ENCODE measurements at places on chromosomes 6 and 20.
A peak's percentile ranks its signal among the peaks of the same experiment; 100 is the strongest.

DNA sequence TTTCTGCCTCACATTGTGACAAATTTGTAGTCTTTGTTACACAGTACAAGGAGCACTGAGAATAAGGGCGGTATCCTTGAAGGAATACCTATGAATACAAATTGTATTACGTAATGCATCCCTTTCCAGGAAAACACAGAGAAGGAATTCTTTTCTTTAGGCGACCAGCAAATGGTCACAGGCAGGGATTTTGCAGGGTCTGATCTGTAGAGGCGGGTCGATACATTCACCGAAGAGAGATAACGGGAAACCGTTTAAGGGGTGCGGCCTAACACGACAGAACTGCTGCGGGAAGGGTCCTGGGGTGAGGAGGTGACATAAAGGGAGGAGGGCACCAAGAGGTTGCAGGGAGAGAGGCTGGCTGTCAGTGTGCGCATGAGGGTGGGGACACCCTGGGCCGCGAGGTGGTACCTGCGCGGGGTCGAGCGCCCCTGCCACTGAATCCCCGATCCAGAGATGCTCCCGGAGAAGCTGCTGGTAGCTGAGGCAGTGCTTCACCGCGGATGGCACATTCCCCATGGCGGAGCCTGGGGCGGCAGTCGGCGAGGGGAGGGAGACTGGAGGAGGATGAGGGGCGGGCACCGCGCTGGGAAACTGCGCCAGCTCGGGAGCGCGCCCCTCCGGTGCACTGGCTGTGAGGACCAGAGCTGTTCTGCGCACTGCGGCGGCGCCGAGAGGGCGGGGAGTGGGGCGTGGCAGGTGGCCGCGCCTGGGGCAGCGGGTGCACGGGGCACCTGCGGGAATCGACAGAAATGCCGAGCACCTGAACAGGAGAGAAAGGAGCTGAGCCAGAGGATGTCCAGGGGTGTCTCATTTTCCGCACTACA is at the start of gene HMGCLL1:
TSS of gene HMGCLL1 (minus strand) at position 656 of the 827 bp plus-strand sequence. CDS start at position 519, 137 bp downstream.
- H3K36me3 ChIP-seq = no peaks in the 10 kb centered on the region
- peaks cover 11% of the 10 kb centered on the region for H3K27me3 ChIP-seq
- no peaks in the 10 kb centered on the region for H3K4me1 ChIP-seq
- no peak for DNase-seq
- H3K27ac ChIP-seq = no peak within 1 kb of the TSS
- no peak within 1 kb of the TSS for H3K4me3 ChIP-seq

DNA sequence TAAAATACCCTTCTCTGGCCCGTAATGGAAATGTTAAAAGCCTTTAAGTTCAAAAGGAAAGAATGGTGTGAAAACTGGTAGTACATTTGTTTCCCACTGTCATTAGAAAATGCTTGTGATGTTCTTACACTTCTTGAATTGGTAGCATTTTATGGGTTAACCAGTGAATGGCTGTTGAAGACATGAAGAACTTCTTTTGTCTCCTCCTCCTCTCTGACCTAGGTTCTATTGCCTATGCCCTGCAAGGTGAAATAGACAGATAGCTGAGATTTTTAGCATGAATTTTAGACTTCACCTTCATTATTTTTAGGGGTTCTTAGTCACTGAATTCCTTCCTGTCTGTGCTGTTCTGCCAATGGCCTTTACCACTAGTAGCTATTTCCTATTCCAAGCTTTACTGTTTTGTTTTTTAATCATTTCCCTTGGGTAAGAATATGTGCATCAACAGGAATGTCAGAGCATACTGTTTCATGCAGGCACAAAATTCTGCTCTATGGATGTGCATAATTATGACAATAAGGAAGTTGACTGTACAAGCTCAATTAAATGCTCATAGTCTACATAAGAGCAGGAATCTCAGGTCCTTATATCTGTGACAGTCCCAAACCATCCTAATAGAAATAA is 4.9 kb downstream of the TNFAIP3 start:
- peaks cover 40% of the 10 kb centered on the region for H3K36me3 ChIP-seq
- H3K27me3 ChIP-seq = no peaks in the 10 kb centered on the region
- peaks cover 47% of the 10 kb centered on the region for H3K4me1 ChIP-seq
- no peak for DNase-seq
- peak overlapping the region; percentile 98 for H3K4me3 ChIP-seq

DNA sequence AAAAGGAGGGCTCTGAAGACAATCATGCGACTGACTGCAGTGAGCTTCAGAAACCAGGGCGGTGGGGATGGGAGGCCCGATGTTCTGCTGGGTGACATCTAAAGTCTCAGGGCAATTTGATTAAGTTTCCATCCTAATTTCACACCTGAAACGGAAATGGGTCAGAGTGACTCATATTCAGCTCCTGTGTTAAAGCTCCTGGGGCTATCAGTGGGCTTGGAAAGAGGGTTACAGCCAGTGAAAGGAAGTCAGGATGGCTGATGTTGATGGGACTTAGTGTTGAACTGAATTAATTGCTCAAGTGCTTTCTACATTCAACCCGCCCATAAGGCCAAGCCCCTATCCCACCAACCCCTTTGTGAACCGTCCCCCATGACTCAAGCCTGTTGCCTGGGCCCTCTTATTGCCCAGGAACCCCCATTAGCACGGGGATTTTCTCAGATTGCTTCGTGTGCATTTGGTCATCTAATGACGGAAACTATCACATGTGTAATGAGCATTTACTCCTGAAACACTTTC is 47.1 kb upstream of the TBC1D7 start:
- H3K27me3 ChIP-seq = no peaks in the 10 kb centered on the region
- no peaks in the 10 kb centered on the region for H3K4me1 ChIP-seq
- no peak overlapping the region for H3K4me3 ChIP-seq

DNA sequence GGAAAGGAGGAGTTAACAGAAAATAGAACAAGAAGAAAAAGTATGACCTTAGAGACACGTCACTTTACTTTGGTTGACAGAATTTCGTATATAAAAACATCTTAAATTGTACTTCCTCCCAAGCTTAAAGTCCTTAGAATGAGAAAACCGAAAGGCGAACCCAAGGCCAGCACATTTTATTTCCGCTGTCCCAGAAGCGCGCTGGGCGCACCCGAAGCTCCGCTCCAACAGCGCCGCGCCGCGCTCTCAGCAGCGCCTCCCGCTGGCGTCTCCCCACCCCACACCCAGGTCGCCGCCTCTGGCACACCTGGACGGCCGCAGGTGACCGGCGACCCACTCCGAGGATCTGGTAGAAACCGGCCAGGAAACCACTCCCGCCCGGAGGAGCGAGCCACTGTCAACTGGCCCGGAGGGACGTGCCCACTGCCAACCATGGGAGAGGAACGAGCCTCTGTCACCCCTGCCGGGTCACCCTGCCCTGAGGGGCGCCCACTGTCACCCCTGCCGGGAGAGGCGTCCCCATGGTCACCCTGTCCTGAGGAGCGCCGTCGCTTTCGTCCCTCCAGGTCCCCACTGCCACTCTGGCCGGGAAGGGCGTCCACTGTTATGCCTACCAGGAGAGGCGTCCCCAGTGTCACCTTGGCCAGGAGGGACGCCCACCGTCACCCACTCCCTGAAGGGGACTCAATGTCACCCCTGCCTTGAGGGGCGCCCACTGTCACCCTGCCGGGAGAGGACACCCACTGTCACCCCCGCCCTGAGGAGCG is 824 bp downstream of the MPC1 start:
- peak; percentile 82 for DNase-seq
- no peaks in the 10 kb centered on the region for H3K36me3 ChIP-seq
- no peaks in the 10 kb centered on the region for H3K27me3 ChIP-seq
- peak overlapping the region; percentile 83 for H3K27ac ChIP-seq

DNA sequence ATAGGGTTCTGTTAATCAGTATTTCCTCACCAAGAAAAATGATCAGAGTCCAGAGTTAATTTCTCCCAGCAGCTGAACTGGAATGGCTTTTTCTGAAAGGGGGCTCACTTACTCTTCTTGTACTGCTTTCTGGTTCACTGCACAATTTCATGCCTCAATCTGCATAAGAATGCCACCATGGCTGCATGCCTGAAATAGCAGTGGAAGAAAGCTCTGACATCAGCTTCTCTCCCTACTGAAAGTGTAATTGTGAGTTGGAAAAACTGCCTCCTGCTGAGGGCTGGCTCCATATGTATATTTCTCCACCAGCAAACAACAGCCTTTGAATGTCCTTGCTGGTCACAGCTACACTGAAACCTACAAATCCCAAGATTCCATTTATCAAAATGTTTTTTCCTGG is 1027.2 kb upstream of the GJE1 start:
- no peak overlapping the region for H3K27ac ChIP-seq
- no peak overlapping the region for H3K4me3 ChIP-seq
- H3K4me1 ChIP-seq = no peaks in the 10 kb centered on the region
- no peak for DNase-seq

- H3K27me3 ChIP-seq = no peaks in the 10 kb centered on the region
- H3K4me1 ChIP-seq = peaks cover 70% of the 10 kb centered on the region
- H3K27ac ChIP-seq = no peak overlapping the region
- H3K36me3 ChIP-seq = no peaks in the 10 kb centered on the region
- no peak overlapping the region for H3K4me3 ChIP-seq
Measured at GRCh38 chr6:15342114-15342513, 96.2 kb downstream of the JARID2 start.

DNA sequence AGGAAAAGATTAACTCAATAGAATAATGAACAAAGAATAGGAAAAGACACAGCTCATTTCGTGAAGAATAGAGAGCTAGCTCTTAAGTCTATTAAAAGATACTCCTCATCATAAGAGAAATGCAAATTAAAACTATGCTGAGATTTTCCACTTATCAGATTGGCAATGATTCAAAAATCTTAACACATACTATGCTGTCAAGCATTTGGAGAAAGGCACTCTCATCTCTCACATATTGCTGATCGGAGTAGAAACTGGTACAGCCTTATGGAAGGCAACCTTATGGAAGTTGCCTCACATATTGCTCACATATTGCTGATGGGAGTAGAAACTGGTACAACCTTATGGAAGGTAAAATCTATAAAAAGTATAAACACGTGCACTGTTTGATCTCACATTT is 21.4 kb upstream of the PLAGL1 start:
- H3K36me3 ChIP-seq = no peaks in the 10 kb centered on the region
- H3K4me3 ChIP-seq = no peak overlapping the region
- no peaks in the 10 kb centered on the region for H3K27me3 ChIP-seq
- no peaks in the 10 kb centered on the region for H3K4me1 ChIP-seq
- H3K27ac ChIP-seq = no peak overlapping the region

- no peaks in the 10 kb centered on the region for H3K27me3 ChIP-seq
- no peaks in the 10 kb centered on the region for H3K36me3 ChIP-seq
- no peaks in the 10 kb centered on the region for H3K4me1 ChIP-seq
- no peak overlapping the region for H3K4me3 ChIP-seq
- no peak for DNase-seq
Measured at GRCh38 chr6:8329562-8329961, 105.8 kb downstream of the SLC35B3 start.

DNA sequence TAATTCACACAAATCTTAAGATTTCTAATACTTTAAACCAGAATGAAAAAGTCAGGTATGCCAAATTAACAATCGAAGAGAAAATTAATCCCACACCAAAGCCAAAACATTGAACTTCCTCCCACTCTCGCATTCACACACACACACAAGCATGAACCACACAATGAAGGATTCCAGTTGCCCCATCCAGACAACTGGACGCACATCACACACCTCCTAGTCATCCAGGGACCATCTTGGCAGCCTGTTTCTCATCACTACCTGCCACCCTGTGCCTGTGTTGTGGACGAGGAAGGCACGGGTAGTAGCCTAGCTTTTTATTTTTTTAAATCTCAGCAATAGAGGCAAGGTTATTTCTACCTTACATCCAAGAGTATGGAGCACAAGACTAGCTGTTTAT is 15.2 kb downstream of the B4GALT5 start:
- DNase-seq = no peak
- H3K36me3 ChIP-seq = no peaks in the 10 kb centered on the region
- H3K4me1 ChIP-seq = peaks cover 15% of the 10 kb centered on the region
- no peak overlapping the region for H3K27ac ChIP-seq

GRCh38 chr20:52905241-52905994 is 66.7 kb upstream of the TSHZ2 start:
- no peaks in the 10 kb centered on the region for H3K4me1 ChIP-seq
- H3K27me3 ChIP-seq = no peaks in the 10 kb centered on the region
- H3K4me3 ChIP-seq = no peak overlapping the region
- H3K27ac ChIP-seq = no peak overlapping the region
- H3K36me3 ChIP-seq = no peaks in the 10 kb centered on the region

DNA sequence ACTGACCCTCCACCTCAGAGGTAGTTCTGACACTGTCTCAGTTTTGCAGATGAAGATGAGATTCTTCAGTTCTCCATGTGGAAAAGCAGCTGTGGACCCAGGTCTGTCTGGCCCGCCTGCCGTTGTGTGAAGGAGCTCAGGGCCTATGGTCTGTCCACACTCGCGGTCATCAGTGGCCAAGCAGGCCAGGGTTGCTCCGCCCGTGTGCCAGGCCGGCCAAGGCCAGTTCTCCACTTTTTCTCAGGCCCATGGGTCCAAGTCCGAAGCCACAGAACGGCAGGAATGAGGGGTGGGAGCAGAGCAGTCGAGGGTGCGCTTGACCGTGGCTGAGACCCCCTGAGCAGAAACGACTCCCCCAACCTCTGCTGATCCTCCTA is 8.6 kb upstream of the MAP1LC3A start:
- no peak overlapping the region for H3K27ac ChIP-seq
- H3K4me3 ChIP-seq = no peak overlapping the region
- no peak for DNase-seq
- H3K4me1 ChIP-seq = no peaks in the 10 kb centered on the region
- H3K36me3 ChIP-seq = no peaks in the 10 kb centered on the region

- DNase-seq = no peak
- H3K27ac ChIP-seq = no peak overlapping the region
- no peak overlapping the region for H3K4me3 ChIP-seq
- H3K4me1 ChIP-seq = no peaks in the 10 kb centered on the region
- no peaks in the 10 kb centered on the region for H3K27me3 ChIP-seq
Measured at GRCh38 chr6:24967211-24967610, 31.5 kb upstream of the RIPOR2 start.

DNA sequence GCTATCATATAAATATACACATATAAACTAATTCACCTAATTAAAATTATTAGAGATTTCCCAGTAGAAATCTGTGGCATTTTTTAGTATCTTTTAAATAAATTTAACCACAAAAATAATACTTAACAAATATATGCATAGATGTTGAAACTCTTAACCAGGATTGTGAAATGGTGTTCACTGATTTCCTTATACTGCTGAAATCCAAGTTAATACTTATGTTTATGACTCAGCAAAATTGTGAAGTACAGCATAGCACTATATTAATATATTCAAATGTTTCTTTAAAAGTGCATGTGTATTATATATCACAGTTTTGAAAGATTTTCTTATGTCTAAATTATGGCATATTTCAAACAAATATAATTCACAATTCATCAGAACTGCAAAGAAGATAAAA is 328.2 kb upstream of the MANEA start:
- H3K27me3 ChIP-seq = no peaks in the 10 kb centered on the region
- DNase-seq = no peak
- H3K4me1 ChIP-seq = no peaks in the 10 kb centered on the region
- H3K27ac ChIP-seq = no peak overlapping the region
- no peaks in the 10 kb centered on the region for H3K36me3 ChIP-seq
- no peak overlapping the region for H3K4me3 ChIP-seq

DNA sequence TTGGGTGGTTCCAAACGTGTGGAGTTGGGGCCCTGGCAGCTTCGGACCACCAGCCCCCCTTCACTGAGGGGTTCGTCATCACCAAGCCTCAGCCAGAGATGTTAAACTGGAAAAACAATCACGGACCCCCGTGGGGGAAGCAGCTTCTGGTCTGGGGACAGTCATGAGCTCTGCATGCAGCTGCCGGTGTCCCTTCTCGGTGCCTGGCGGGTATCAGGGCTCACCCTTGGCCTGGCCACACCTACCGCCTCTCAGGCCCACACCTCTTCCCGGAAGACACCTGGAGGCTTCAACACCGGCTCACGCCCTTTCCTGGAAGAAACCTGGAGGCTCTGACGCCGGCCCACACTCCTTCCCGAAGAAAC is 77.8 kb upstream of the BHLHE23 start:
- peaks cover 19% of the 10 kb centered on the region for H3K27me3 ChIP-seq
- no peak overlapping the region for H3K27ac ChIP-seq
- H3K36me3 ChIP-seq = no peaks in the 10 kb centered on the region
- H3K4me1 ChIP-seq = no peaks in the 10 kb centered on the region
- no peak overlapping the region for H3K4me3 ChIP-seq
- no peak for DNase-seq
